ENCODE measurements at places on chromosomes 2 and 18.

- no peak for DNase-seq
Measured at GRCh38 chr2:40450796-40451430, 977 bp downstream of the SLC8A1 start.

- no peak for DNase-seq
Measured at GRCh38 chr2:8469709-8470493, 212.0 kb upstream of the ID2 start.

- DNase-seq = no peak
Measured at GRCh38 chr2:17520761-17521160, 2.5 kb upstream of the RAD51AP2 start.

DNA sequence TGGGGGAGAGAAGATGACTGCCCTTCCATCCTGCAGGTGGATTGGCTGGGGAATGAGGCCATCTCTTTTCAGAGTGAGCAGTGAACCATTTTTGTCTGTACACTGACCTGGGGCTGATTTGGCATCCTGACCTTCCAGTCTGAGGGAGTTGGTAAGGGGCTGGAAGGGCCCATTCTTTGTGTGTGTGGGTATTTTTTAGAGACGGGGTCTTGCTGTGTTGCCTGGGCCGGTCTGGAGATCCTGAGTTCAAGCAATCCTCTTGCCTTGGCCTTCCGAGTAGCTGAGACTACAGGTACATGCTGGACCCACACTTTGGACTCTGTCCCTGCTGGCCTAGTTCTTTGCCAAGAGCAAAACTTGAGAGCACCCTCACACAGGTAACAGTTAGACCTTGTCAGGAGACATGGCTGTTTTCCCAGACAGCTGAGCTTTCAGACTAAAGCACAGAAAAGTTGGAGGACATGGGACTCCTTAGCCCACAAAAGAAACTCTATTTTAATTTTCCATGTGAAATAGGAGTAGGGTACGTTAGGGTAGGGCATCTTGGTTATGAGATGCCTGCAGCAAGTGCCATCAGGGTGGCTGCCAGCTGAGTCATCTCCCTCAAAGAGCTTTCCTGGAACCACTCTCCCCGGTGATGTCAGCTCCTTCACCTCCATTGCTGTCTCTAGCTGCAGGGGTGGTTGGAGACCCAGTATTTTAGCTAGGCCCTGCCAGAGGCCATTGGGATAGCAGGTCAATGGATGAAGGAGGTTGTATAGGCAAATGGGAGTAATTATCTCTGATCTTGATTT, 60.7 kb downstream of the DGKD start:
- DNase-seq = no peak

DNA sequence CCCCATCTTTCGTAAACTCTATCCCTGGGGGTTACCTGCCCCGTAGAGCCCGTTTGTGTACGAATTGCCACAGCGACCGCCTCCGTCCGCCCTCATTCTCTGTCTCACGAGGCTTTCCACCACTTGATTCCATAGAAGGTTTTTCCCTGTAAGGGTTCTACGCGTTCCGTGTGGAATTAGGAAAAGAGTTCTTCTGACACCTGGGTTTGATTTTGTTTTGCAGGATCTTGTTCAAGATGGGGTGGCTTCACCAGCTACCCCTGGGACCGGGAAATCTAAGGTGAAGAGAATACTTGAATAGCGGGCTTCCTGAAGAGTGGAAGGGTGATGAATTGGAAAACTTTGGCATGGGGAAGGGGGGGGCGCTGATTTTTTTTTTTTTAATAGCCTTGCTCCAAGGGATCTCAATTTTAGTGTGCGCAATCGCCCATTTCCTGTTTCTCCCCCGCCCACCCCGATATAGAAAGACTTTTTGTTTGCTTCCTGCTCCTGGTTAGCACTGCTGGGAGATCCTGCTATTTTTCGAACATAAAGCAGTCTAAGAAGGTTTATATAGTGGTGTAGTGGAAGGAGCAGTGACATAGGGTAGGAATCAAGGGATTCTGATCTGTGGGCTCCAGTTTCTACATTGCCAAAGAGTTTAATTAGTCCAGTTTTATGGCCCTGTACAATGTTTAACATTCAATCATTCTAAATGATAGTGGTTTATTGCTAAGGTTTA, 564 bp downstream of the GCC2 start:
- DNase-seq = no peak

GRCh38 chr2:8009010-8009597, 672.8 kb upstream of the ID2 start:
- no peak for DNase-seq

DNA sequence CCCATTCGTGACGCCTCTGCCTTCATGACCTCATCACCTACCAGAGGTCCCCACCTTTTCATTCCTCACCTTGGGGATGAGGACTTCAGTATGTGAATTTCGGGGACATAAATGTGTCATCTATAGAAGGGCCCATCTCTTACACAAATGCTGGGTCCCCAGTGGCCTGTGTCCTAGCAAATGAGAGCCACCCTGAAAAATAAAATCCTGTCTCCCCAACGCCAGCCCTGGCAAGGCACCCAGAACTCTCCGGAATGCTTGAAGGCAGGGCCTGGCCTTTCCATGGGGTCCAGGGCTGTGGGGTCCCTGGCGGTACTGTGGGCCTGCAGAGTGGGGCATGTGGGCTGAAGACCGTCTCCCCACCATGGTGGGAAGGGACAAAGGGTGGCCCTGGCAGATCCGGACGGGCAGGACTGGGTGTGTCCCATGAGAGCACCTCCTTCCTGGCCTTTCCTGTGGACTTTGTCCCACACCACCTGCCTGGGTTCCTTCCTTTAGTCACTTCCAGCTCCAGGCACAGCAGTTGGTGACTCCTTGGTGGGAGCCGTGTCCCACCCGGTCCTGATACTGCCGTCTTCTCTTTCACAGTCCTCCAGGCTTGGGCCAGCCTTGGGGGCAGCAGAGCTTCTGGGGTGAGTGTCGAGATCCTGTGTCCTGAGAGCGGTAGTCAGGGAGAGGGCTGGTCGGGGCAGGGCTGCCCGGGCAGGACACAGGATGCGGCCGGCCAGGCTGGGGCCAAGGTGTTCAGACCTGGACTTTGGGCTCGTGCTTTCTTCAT, 18.6 kb downstream of the CAPN10 start:
- no peak for DNase-seq

DNA sequence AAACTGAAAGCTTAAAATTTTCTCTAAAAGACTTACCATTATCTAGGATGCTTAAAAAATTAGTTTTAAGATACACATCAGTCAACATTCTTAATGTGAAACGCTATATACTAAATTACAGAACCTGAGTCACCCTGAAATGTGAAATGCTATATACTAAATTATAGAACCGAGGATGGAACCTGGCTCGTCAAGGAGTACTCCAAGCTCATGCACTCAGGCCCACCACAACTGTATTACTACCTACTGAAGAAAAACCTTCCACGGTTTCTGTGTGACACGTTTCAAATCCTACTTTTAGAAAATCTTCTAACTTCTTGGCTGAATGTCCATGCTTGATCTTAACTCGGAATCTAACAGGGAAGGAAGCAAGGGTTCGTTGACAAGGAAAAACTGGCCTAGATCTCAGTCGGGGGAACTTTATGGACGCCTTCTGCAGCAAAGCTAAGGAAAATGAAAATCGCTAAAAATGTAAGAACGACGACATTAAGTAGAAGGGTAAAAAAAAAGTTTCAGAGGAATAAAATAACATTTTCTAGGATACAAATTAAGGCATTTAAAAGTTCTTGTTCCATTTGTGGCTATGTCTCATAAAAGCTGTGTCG, 1.4 kb downstream of the PRKD3 start:
- no peak for DNase-seq

DNA sequence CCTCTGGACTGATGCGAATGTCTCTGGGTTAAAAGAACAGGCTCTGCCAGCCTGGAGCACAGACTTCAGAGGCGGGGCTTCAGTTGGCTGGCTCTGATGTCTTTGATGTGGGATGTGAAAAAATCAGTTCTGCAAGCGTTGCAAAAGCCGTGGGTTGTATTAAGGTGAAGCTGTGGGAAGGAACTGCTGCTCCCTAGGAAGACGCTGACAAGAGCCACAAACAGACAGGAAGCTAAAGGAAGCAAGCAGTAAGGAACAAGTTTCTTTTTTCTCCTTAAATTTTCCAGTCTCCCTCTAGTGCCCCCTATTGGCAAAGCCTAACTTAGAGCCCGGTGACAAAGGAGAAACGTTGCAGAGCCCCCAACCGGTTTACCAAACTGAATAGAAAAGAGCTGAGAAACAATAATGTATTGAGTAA, 239.0 kb downstream of the CCDC178 start:
- no peak for DNase-seq

DNA sequence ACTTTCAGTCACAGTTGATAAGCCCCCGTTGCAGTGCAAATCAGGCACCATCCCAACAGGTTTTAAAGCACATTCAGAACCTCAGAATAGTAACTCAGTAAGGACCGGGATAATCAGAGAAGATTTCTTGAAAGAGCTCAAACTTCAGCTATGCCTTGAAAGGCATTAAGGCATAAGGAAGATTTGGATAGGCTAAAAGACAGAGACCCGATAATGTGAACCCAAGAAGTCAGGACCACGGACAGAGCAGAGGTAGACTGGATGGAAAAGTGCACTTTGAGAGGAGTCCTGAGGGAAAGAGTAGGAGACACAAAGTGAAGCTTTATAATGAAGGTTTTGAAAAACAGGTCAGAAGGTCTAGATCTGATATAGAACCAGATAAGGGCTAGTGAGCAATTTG, 36.9 kb upstream of the KLF7 start:
- no peak for DNase-seq

GRCh38 chr2:174493549-174494331, 6.9 kb upstream of the GPR155 start:
- no peak for DNase-seq

DNA sequence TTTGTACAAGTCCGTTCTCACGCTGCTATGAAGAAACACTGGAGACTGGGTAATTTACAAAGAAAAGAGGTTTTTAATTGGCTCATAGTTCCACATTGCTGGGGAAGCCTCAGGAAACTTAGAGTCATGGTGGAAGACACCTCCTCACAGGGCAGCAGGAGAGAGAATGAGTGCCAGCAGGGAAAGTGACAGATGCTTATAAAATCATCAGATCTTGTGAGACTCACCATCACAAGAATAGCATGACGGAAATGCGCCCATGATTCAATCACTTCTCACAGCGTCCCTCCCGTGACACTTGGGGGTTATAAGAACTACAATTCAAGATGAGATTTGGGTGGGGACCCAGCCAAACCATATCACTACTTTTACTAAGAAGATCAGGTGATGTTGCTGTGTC, 285.8 kb downstream of the TMX3 start:
- no peak for DNase-seq

GRCh38 chr2:235567842-235568241, 74.0 kb downstream of the AGAP1 start:
- no peak for DNase-seq

GRCh38 chr18:13549880-13550232, 176.5 kb downstream of the FAM210A start:
- no peak for DNase-seq

DNA sequence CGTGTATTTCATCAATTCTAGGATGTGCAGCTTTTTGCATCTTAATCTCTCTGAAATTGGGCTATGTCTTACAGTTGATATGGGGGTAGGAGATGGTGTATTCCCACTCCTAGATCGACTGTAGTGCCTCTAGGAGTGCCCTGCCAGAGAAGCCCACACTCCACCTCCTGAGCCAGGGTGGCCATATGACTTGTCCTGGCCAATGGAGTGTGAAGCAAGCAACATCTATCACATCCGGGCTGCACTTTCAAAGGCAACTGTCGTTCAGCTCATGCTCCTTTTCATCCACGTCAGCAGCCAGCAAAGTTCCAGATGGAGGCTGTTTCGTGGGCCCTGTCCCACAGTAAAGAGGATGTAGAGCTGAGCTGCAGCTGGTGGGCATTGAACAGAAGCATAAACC, 149.4 kb upstream of the SLC1A4 start:
- DNase-seq = no peak

- no peak for DNase-seq
Measured at GRCh38 chr2:20067992-20068584, 16.7 kb upstream of the LAPTM4A start.

- no peak for DNase-seq
Measured at GRCh38 chr2:48249631-48250473, 280.1 kb upstream of the STON1 start.
